ENCODE measurements at places on chromosomes 1 and 21.
A peak's percentile ranks its signal among the peaks of the same experiment; 100 is the strongest.

- DNase-seq, result peak; percentile 28
These were observed 8.8 kb downstream of the SLC19A1 start for GRCh38 chr21:45533361-45533845.

DNA sequence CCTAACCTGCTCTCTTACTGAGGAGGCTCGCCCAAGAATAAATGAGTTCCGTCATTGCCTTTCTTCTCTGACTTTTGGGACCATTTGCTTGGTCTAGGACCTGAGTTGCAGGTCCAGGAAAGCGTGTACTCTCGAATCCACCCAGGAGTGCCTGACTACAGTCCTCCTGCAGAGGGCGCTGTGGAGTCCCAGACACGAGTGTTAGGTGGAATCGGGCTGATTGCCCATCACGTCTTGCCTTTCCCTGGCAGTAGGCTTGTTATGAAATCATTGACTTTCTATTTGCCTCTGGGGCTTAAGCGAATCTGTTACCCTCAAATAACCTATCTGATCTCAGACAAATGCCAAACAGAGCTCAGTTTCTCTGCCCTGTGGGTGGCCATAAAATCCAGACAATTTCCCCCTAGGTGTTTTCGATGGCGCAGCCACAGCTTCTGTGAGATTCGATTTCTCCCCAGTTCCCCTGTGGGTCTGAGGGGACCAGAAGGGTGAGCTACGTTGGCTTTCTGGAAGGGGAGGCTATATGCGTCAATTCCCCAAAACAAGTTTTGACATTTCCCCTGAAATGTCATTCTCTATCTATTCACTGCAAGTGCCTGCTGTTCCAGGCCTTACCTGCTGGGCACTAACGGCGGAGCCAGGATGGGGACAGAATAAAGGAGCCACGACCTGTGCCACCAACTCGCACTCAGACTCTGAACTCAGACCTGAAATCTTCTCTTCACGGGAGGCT, at the start of gene IL20:
Gene IL20, plus strand, starts transcription at position 685 of the 733 bp plus-strand sequence. CDS start 230 bp downstream, outside the sequence.
- peak; percentile 82 for DNase-seq

- DNase-seq, result no peak
These were observed 25.0 kb downstream of the GORAB start for GRCh38 chr1:170556917-170557316.

GRCh38 chr1:81921344-81921743, 120.6 kb downstream of the ADGRL2 start:
- no peak for DNase-seq
